ENCODE measurements at places on chromosomes 2 and 18.

- no peak for DNase-seq
Observed at GRCh38 chr2:88177556-88177955, 7.4 kb downstream of the THNSL2 start.

DNA sequence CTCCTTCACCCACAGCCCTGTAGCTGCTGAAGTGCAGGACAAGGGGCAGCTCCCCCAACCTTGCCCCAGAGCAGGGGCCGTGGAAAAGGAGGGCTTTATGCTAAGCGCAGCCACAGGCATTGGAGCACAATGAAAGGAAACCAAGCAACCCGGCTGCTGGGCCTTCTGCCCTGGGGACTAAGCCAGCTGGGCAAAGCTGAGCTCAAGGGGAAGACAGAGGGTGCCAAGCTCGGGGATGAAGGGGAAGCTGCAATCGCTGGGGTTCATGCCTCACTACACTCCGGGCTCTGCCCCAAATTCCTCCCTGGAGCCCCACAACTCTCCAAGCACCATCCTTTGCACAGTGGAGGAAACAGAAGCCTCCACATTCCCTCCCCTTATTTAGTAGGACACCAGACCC is 12.4 kb downstream of the SFXN5 start:
- no peak for DNase-seq

DNA sequence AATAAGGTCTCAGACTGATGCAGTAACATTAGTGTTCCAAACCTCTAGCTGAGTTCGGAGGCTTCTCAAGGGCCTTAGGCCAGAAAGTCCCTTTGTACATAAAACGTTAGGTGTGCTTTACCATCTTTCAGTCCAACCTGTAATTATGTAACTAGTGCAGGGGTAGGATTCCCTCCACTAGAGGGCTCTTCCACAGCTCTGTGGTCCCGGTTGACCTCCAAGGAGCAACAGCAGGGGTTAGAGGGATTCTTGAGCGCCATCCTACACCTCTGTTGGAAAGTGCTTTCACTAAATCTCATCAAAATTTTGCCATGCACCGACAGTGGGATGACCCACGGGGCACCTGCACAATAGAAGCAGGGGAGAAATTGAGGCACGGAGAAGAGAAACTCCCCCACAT is 155.8 kb upstream of the LRP1B start:
- DNase-seq: no peak

- DNase-seq: peak; percentile 86
Observed at GRCh38 chr2:102063941-102064678, 72.3 kb downstream of the IL1R2 start.

GRCh38 chr2:101806123-101806522 is 108.6 kb downstream of the MAP4K4 start:
- no peak for DNase-seq

- no peak for DNase-seq
Observed at GRCh38 chr2:2763351-2764000, 432.4 kb upstream of the MYT1L start.
